Thoracic aorta endothelial cell (primary cell): ENCODE measurements at places on chromosomes 11 and 22. TPM values are rescaled to one million over a fixed set of nuclear protein-coding genes. Genes with fewer than 3 reads are reported as not detected.

SCGB1C1 gene
- total RNA-seq: not detected in 2 replicates

CCDC89 gene
- not detected in 2 replicates for total RNA-seq

HEPN1 gene
- total RNA-seq: 0.13 TPM in 1 of 2 replicates, not detected in the other

POU2AF2 gene
- total RNA-seq: not detected in 2 replicates

DRICH1 gene
- total RNA-seq: not detected in 2 replicates

PHF21B gene
- not detected in 2 replicates for total RNA-seq
